ENCODE measurements at places on chromosomes 2 and 18. TPM values are rescaled to one million over a fixed set of nuclear protein-coding genes. Genes with fewer than 3 reads are reported as not detected.
A peak's percentile ranks its signal among the peaks of the same experiment; 100 is the strongest.

DNA sequence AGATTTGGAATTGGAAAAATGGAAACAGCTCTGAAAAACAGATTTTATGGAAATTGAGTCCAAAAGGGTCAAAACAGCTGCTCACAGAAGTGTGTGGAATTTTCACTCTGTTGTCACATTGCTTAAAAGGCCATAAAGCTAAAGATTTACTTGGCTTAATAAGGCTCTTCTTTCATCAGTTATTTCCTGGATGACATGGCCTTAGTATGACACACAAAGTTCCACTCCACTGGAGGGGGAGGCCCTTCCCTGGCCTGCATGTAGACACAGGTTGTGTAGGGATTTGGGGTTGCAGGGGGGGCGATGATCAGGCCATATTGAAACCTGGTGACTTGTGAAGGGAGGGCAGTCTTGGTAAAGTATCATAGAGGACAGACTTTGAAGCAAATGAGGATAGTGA is 34.0 kb downstream of the TMEM185B start:
- H3K4me3 ChIP-seq, result no peak overlapping the region
- no peaks in the 10 kb centered on the region for H3K4me1 ChIP-seq
- no peaks in the 10 kb centered on the region for H3K27me3 ChIP-seq
- DNase-seq, result no peak
- H3K27ac ChIP-seq, result no peak overlapping the region
- H3K36me3 ChIP-seq, result no peaks in the 10 kb centered on the region

DNA sequence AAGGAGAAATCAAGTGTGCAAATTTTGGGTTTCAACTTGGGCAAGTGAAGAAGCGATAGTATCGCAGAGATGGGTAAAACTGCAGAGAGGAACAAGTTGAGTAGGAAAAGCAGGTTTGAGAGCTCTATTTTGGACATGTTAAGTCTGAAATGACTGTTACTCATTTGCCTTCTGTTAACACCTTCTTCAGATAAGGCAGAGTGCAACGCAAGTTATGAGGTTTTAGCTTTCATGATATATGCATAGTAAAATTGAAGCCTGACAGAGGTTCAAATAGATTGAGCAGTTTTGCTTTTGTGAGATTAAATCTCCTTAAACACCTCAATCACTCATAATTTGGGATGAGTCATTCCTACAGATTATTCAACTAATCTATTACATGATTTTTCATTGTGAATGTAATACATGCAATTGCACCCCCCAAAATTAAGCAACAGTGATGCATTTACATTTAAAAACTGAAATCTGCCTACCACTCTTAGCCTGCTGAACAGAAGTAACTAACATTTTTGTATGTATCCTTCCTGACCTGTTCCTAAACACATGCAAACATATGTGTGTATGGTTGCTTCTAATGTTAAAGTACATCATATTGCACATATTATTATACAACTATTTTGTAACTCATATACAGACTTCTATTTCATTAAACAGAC is 575.4 kb downstream of the ARHGAP15 start:
- H3K27me3 ChIP-seq, result no peaks in the 10 kb centered on the region
- H3K4me3 ChIP-seq, result no peak overlapping the region
- DNase-seq, result no peak
- no peaks in the 10 kb centered on the region for H3K4me1 ChIP-seq
- no peak overlapping the region for H3K27ac ChIP-seq

GRCh38 chr18:73563345-73563744 is 584.3 kb downstream of the FBXO15 start:
- H3K36me3 ChIP-seq, result no peaks in the 10 kb centered on the region
- DNase-seq, result no peak
- H3K4me3 ChIP-seq, result no peak overlapping the region
- no peak overlapping the region for H3K27ac ChIP-seq
- H3K27me3 ChIP-seq, result no peaks in the 10 kb centered on the region

DNA sequence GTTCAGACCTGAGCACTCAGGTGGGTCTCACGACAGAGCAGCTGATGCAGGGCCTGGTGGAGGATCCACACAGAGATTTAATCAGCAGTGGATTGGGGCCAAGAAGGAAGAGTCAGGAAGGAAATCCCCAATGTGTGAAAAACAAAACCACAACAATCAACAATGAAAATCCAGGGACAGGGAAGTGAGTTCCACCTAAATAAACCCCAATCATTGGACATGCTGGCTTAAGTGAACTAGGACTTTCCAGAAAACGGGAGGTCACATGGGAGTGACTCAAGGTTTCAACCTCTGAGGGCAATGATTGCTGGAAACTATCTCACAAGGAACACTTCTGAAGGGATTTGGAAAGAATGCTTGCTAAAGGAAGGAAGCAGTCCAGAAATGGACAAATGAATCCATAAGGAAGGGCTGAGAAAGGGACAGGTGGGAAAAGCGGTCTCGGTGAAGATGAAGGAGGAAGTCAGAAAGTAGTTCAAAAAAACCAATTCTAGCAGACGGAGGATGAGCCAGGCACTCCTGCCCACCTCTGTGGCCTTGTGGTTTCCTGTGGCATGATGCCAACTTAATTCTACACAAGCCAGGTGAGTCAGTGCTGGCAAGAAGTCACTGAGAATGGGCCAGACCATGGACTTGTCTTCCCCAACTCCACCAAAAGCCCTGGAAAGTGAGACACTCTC is 15.4 kb upstream of the XDH start:
- H3K36me3 ChIP-seq, result no peaks in the 10 kb centered on the region
- H3K4me3 ChIP-seq, result no peak overlapping the region
- no peak overlapping the region for H3K27ac ChIP-seq
- H3K4me1 ChIP-seq, result no peaks in the 10 kb centered on the region

The SPDYA gene
- not detected for total RNA-seq

DNA sequence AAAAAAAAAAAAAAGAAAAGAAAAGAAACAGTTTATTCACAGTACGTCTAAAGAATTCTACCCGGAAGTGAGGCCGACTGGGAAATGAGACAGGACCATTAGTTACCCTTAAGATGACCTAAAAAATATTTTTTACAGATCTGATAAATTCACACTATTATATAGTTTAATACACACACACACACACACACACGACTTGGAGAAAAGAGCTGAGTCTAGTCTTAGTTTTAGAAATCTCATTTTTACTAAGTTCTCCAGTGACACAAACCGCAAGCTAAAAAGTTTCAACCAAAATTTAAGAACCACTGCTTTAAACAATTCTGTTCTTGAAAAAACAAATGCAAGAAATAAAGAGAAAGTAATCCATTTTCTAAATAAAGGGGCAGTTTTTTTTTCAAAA is 27.1 kb downstream of the ST3GAL5 start:
- H3K4me1 ChIP-seq, result no peaks in the 10 kb centered on the region
- H3K27me3 ChIP-seq, result no peaks in the 10 kb centered on the region
- no peak for DNase-seq
- H3K36me3 ChIP-seq, result no peaks in the 10 kb centered on the region

The GRP gene
- total RNA-seq, result not detected

DNA sequence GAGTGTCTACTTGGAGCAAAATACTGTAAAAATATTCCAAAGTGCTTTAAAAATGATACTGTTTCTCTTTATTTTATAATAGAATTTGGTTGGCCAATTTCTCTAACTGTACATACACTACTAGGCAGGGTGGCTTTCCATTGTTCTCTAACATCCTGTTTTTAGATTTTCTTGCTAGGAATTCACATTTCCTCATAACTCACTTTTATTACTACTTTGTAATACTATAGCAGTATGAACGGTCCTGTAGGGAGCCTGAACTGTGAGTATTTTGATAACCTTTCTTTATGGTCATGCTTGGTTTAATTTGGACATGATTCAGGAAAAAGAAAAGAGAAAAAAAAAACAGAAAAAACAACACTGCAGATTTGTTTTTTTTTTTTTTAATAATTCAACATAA is 37.8 kb downstream of the GCG start:
- H3K27ac ChIP-seq, result no peak overlapping the region
- DNase-seq, result no peak
- H3K27me3 ChIP-seq, result no peaks in the 10 kb centered on the region
- peaks cover 10% of the 10 kb centered on the region for H3K4me1 ChIP-seq

DNA sequence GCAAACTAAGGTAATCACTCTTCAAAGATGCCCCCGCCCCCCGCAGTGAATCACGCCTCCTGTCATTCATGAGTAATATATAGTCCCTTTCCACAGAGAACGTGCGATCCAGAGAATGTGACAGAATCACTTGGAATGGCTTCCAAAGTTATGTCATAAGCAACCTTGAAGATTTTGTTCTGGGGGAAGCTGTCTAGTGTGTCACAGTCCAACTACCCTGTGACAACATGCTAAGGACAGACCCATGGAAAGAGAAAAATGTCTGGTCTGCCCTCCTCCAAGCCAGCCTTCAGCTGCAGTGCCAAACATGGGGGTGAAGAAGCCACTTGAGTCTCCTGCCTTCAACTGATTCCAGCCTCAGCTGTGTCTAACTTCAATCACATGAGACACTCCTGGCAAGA is 259.1 kb downstream of the SS18 start:
- no peak for DNase-seq
- no peaks in the 10 kb centered on the region for H3K27me3 ChIP-seq
- no peaks in the 10 kb centered on the region for H3K4me1 ChIP-seq
- H3K36me3 ChIP-seq, result no peaks in the 10 kb centered on the region

DNA sequence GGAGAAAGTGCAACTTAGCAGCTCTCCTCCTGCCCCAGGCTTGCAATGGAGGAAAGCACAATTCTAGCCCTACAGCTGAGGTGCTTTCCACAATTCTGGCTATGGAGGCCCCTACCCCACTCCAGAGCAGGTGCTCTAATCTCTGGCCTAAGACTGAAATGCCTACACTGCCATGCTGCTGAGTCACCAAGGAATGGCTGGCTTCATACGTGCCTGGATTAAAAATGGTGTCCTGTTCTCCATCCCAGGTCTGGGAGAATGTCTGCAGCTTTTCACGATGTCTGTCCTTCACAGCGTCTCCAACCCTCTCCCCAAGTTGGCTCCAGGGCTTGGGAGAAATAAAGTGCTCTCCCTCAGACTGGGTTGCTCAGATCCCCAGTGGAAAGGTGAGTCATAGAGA is 48.5 kb downstream of the MBOAT2 start:
- DNase-seq, result no peak
- no peaks in the 10 kb centered on the region for H3K4me1 ChIP-seq
- no peaks in the 10 kb centered on the region for H3K27me3 ChIP-seq

- H3K27me3 ChIP-seq, result no peaks in the 10 kb centered on the region
- no peaks in the 10 kb centered on the region for H3K4me1 ChIP-seq
- H3K27ac ChIP-seq, result no peak overlapping the region
- H3K36me3 ChIP-seq, result no peaks in the 10 kb centered on the region
- DNase-seq, result peak; percentile 53
- H3K4me3 ChIP-seq, result no peak overlapping the region
Observed at GRCh38 chr2:219119422-219120043, 41.1 kb downstream of the NHEJ1 start.

DNA sequence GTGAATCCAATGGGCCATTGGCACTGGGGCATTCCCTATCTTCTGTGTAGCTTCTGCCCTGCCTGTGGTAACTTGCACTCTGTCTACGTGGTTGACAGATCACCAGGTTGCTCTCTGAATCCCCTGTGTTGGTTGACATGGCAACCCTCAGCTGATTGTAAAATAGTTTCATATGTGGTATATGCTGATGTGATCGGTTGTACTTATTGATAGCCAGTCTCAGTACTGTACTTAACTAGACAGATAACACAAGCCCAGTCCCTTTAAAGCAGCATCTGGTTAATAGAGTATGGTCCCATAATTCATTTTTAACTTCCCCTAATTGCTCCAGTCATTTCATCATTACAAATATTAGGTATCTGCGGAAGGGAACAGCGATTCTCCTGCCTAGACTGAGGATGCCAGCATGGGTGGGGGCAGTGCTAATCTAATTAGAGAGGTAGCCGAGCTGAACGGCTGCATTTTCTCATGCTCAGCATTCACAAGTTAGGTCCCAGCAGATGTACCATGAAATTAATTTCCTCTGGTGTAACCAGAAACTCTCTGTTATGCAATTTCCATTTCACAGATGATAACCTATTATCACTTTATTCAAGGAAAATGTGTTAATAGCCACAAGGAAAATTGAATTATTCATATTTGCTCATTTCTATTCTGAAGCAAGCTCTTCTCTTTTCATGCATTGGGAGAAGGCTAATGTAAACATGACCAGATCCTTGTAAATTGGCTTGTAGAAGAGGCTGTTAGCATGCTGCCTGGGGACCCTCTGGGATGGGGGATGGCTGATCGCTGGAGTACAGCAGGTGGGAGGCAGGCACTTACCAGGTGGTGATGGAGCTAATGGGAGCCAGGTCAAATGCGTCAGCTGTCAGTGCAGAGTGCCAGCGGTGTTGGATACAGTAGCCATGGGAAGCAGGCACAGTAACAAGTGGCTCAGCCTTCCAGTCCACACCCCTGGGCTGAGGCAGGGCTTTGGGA is 608.3 kb downstream of the GALR1 start:
- H3K27me3 ChIP-seq, result no peaks in the 10 kb centered on the region
- H3K4me3 ChIP-seq, result no peak overlapping the region
- no peak overlapping the region for H3K27ac ChIP-seq
- no peak for DNase-seq
- no peaks in the 10 kb centered on the region for H3K36me3 ChIP-seq

The AQP4 gene
- total RNA-seq, result not detected

The STAT4 gene
- total RNA-seq, result 18.2 TPM

The CDH7 gene
- not detected for total RNA-seq

DNA sequence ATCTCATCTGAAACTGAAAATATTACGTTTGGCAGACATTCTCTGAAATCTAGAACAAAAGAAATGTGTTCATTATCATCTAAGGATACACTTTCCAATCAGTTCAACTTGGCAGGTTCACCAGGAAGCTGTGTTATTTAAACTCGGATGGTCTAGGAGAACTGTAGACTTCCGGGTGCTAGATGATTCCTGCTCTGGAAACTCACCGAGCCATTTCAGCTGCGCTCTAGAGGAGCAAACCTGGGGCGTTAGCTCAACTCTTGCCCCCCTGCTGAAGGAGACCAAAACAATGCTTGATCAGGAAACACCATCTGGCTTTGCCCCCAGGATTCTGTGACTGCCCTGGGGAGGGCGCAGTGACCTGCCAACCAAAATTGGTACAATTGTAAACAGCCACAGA is 22.9 kb downstream of the MLPH start:
- H3K36me3 ChIP-seq, result no peaks in the 10 kb centered on the region
- no peak overlapping the region for H3K27ac ChIP-seq
- H3K4me1 ChIP-seq, result no peaks in the 10 kb centered on the region
- no peak overlapping the region for H3K4me3 ChIP-seq

DNA sequence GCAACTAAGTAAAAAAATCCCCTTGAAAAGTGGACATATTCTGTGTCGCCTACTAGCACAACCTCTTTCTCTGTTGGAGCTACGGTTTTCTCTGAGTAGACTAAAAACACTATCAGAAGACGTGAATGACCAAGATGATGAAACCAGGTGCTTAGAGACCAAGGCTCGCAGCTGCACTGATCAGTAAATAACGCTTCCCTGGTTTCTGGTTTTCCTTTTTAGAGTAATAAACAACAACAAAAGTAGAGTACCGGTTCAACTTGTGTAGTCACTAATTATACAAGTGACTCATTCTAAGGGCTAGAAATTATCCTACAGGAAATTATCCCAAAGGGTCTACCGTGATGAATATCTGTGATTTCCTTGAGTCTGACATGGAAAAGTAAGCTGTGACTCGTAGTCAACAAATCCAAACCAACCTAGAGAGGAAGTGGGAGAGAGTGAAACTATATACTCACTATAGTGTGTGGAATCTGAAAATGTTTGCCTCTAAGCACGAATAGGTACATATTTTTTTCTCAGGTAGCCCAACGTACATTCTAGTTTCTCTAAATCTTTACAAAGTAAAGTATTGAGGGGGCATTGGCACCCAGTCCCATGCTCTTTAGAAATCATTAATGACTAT is 17.8 kb downstream of the RASGRP3 start:
- no peaks in the 10 kb centered on the region for H3K27me3 ChIP-seq
- H3K27ac ChIP-seq, result peak overlapping the region; percentile 60
- DNase-seq, result no peak
- no peaks in the 10 kb centered on the region for H3K36me3 ChIP-seq
- H3K4me1 ChIP-seq, result no peaks in the 10 kb centered on the region

Data from Peyer's patch (tissue), 4 donors.